ENCODE measurements at places on chromosomes 7 and 10.

DNA sequence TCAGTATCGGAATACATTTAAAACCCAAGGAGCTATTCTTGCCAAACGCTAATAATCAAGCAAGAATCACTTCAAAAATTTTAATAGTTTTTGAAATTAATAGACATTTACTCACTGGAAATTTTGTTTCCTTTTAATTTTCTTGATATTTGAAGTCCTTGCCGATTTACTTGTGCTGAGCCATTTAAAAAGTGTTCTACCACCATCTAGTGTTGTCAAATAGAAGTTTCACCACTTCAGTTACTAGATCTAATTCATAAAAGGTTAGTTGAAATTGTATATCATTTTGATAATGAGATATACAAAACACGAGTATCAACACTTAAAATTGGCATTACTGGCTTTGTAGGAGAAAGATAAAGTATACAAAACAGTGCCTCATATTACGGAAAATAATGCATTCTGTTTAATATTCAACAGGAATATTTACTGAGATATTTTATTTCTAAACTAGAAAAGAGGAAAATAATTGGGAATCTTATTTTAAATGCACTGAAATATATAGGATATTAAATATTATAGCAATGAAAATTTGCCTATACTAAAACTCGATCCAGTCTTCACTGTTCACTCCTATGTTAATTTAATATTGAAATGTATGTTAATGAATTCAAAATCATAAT lies 664.8 kb upstream of the SEMA3D start:
- ATAC-seq, result no peak

- ATAC-seq, result peak; percentile 50
Measured at GRCh38 chr7:6121141-6121540, 90.0 kb downstream of the ANKRD61 start.

DNA sequence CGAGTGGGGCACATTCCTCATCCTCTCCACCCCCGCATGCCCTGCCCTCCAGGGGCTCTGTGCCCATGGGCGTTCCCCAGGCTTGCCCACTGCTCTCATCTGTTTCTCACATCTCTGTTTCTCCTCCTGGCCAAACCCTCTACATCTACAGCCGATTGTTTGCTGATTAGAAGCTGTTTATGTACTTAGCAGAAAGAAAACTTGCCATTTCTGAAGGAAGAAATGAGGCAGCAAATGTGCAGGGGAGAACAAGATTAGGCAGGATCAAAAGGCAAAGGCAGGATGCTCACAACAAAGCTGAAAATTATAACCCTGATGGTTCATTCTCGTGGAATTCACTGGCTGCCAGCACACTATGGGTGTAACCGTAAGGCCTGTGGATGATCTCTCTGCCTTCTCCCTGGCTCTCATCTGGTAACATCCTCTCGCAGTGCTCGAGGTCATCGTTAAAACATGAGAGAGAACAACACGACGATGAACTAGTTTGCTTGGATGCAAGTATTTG lies 111.6 kb upstream of the KLF14 start:
- ATAC-seq, result no peak

- ATAC-seq, result no peak
Measured at GRCh38 chr10:112227331-112227987, 43.9 kb upstream of the GPAM start.

GRCh38 chr7:113394856-113395255 lies 276.5 kb upstream of the SMIM30 start:
- no peak for ATAC-seq

DNA sequence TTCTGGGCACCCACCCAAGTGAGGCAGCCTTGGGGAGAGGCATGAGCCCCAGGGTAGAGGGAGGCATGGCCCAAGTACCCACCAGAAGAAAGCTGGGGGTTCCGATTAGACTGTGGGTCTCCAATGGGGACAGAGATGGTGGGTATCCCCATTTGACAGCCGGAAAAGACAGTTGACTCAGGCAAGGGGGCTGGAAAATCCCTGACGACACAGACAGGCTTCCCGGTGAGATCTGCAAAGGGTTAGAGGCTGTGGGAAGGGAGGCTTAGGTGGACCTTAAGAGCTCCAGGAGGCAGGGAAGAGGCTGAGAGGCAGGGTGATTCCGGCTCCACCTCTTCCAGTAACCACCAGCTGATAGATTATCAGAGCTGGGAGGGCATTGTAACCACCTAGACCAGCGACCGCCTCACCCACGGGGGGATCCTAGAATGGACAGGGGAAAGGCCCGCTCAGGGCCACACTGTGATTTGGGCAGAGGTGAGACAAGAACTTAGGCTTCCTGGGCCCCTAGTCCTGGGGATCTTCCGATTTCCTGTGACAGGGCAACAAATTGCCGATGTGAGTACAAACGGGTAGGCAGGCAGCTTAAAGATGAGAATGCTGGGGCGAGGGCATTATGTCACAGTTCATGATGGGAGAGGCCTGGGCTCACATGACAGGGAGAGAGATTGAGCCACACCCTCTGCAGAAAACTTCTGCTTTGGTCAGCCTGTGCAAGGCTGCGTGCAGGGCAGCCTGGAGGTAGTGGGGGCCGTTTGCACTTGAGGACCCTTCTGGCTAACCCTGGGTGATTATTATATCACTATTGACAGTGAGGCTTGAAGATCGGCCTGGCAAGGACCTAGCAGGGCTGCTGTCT lies 5.4 kb downstream of the TBATA start:
- ATAC-seq, result no peak

- peak; percentile 47 for ATAC-seq
Measured at GRCh38 chr7:73703757-73704639, 15.5 kb downstream of the STX1A start.

DNA sequence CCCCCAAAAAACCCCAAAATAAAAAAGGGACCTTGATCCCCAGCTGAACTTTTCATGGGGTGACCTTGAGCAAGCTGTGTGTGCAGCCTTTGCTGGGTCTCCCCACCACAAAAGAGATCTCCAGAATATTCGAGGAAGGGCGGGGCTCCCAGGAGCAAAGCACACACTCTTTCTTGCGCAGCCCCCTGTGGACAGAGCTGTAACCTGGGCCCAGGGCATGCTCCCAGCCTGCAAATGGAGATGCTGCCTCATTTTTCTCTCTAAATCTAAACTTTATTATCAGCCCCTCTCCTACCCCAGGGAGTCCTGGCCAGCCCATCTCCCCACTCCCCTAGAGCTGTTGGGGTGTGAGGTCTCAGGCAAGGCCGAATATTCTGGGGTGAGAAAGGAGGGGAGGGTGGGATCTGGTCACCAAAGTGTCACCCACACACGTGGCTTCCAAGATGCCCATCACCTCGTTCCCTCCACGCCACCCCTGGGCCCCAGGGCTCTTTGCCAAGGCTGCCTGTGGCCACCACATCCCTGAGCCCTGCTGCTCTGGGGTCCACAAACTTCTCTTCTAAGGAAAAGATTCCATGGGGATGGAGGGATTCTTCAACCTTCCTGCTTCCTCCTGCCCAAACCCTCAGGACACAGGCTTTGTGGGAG lies 1.7 kb upstream of the CALML3 start:
- ATAC-seq, result no peak

GRCh38 chr10:44384601-44385025 lies 284 bp downstream of the CXCL12 start:
- ATAC-seq, result no peak

DNA sequence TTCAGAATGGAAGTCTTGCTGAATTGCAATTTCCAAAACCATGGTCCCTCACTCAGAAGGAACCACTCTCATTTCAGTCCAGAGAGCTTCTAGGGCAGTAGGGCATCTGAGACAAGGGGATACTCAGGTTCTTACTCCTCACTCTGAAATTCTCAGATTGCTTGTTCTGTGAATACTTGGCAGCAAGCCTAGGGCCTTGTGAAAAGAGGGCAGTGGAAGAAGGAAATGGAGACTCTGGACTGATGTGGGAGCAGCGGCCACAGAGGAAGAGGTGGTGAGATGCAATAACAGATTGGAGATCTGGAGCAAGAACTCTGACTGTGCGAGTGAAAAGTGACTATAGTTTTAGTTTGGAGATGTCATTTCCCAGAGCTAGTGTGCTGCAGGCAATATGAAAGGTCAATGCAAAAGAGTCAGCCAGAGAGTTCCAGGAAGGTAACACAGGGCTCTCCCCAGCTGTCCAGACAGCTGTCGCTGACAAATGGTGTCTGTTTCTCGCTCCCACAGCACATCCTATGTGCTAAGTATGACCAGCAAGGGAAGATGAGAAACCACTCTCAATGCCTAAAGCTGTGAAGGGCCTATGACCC lies 291.6 kb upstream of the KIAA1217 start:
- no peak for ATAC-seq

DNA sequence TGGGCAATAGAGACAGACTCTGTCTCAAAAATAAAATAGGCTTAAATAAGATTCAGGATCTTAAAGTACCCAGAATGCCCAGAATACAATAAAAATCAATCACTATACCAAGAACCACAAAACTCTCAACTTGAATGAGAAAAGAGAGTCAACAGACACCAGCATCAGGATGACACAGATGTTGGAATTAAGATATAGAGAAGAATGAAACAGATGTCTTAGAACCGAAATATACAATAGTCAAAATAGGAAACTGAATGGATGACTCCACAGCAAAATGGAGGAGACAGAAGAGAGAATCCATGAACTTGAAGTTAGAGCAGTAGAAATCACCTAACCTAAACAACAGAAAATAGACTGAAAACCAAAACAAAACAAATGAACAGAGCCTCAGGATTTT lies 29.6 kb downstream of the POR start:
- peak; percentile 48 for ATAC-seq

DNA sequence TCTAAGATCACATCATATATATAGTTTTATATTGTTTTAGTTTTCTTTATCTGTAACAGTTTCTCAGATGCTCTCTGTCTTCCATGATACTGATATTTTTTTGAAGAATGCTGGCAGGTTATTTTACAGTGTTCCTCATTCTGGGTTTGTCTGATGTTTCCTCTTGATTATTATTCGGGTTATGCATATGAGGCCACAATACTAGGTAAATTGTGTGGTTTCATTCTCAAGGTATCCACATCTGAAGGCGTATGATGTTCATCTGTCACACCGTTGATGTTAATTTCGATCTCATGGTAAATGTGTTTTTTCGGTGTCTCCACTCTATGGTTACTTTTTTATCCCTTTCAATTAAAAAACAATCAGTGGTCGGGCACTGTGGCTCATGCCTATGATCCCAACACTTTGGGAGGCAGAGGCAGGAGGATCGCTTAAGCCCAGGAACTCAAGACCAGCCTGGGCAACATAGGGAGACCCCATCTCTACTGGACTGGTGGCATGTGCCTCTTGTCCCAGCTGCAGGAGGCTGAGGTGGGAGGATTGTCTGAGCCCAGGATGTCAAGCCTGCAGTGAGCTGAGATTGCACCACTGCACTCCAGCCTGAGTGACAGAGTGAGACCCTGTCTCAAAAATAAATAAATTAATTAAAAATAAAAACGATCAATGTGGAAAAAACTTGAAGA lies 108.9 kb downstream of the TPST1 start:
- ATAC-seq, result no peak

DNA sequence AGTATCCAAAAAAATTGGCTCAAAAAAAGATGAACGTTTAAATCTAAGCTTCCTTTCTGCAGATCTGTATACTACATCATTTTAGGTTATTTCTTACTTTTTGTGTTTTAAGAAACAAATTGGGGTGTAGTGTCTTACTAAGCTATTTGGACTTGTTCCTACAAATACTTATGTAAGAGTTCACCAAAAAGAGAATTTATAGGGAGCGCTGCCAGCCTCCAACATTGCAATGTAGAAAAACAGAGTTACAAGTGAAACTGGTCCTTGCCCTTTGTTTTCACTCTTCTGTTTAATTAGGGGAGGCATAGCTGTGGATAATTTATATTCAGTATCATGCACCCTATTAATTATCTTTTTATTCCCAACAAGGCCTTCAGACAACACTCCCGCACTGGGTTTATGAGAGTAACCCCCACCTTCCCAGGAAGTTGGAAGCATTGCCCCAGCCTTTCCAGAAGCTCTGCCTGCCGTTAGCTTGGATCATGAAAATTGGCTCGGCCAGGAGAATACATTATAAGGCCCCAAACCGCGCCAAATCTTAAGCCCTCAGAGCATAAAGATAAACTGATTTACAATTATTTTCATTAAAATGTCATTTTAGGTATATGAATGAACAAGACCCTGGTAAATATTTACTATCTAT lies 261.8 kb upstream of the KLF6 start:
- ATAC-seq, result no peak

GRCh38 chr7:2488272-2488645 lies 12.1 kb upstream of the GRIFIN start:
- no peak for ATAC-seq

GRCh38 chr10:508726-509125 lies 180.7 kb downstream of the DIP2C start:
- ATAC-seq, result no peak

DNA sequence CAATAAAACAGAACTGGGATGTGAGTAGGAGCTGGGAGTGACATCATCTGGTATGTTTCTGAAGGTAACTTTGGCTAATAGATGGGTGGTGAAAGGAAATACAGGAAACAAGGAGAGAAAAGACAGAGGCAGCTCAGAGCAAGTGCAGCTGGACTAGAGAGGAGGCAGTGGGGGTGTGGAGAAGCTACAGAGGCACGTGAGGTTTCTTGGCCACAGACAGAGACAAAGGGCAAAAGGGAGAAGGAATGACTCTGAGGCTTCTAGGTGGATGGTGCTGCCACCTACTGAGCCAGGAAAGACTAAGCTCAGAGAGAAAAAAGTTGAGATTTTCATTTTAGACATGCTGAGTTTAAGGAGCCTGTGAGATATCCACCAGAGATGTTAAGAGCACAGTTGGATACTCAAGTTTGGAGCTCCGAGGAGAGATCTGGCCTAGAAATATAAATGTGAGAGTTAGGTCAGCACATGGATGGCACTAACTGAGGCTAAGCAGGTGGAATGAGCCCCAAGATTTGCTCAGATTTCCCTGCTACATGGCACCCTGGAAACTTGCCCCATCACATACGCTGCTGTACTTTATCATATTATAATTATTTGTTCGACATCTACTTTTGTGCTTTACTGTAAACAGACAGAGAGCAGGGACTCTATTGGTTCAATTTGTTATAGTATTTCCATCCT lies 293.0 kb upstream of the IMMP2L start:
- peak; percentile 23 for ATAC-seq

DNA sequence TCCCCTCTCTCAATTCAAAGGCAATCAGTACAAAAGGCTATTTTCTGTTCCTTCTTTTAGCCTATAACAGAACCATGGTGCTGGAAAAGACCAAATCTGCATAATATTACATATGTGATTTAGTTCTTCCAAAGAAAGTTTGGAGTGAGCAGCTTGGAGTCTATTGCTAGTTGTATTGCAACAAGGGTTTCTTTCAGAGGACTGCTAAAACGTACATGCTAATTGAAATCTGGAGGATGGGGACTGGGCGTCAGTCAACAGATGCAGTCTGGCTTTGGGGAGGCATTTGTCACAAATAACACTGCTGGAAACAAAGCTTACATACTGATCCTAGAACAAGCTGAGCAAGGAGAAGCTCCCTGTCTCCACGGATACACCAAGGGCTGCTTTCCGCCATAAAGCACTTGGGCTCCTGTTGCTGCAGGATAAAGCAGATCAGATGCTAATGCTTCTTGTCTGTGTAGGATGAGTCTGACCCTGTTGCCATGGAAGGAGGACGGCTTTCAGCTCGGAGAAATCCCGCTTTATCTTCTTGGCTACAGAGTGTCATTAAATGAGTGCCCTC lies 883.5 kb downstream of the SORCS1 start:
- no peak for ATAC-seq

DNA sequence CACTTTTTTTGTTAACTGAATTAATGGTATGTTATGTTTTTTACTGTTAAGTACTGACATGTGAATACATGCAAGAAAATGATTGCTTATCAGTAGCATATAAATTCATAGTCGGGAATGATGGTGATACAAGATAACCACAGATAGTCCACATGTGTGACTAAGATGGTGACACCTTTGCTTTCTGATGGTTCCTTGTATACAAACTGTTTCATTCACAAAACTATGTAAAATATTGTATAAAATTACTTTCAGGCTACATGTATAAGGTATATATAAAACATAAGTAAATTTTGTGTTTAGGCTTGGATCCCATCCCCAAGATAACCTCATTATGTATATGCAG lies 10.0 kb downstream of the CISD1 start:
- no peak for ATAC-seq

Measured in activated T-helper 17 cell treated with anti-CD3 and anti-CD28 coated beads, Interleukin-2, amount 50 U/mL, for 72 hours (primary cell).